ENCODE measurements at places on chromosomes 6 and 20.

- DNase-seq = peak; percentile 99
Measured at GRCh38 chr6:163745536-163746400, 331.2 kb downstream of the QKI start.

DNA sequence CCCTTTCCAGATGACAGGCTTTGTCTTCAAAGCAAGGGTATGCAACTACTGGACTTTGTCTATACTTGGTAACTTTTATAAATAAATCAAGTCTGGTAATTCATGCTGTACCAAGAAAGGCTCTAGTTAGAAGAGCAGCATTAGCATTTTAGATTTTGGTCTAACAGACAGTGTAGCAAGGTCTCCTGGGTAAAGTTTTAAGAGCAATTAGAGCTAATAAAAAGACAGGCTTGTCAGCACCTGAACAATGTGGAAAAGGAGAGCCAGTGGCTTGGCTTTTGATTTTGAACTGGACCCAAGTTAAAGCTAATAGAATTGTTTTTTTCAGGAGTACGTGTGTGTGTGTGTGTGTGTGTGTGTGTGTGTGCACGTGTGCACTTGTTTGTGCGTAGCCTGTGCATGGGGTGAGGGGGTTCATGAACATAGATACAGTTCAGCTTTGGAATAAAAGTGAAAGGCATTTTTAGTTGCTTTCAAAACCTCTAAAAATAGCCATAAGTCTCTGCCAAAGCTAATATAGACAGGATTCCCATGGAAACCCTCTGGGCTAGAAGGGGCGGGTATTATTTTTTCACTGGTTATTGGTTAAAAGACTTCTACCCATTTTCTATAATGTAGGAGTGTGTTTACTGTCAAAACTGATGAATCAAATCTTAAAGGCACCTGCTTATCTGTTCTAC lies 138.4 kb downstream of the KCNQ5 start:
- no peak for DNase-seq

- DNase-seq = no peak
Measured at GRCh38 chr20:23868321-23868720, 11.2 kb downstream of the CST5 start.

DNA sequence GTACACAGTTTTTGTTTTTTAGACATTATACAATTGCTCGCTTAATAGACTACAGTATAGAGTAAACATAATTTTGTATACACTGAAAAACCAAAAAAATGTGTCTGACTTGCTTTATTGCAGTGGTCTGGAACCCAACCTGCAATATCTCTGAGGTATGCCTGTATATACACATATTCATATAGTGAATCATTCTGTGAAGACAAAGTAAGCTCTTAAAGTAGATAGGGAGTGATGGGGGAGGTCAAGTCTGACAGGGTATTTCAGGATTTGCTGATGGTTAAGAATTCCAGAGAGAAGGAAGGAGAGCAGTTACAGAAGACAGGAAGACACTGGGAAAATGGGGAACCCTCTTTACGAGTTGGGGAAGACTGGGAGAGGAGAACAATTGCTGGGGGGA lies 417.9 kb downstream of the CD109 start:
- no peak for DNase-seq

DNA sequence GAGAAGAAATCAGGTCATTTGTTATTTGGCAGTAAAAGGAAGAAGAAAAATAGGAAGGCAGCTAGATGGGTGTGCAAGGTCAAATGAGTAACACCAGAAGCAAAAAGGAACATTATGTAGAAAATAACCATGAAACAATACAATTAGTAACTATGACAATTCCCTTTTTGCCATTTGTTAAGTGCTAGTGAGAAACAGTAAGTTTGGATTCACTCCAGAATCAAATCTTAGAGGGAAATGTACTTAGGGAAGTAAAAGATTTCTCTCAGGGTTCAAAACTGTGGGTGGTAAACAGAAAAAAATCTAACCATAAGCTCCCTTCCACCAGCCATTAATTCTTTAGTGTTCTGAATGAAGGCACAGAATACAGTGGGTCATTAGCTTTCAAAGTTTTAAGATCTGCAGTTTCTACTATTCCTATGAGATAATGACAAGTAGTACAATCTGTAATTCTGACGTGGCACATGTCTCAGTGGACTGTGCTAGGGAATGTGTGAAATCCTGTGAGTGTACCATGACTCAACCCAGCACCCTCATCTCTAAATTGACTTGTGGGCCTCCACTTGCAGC lies 17.1 kb downstream of the REPS1 start:
- DNase-seq = peak; percentile 86

DNA sequence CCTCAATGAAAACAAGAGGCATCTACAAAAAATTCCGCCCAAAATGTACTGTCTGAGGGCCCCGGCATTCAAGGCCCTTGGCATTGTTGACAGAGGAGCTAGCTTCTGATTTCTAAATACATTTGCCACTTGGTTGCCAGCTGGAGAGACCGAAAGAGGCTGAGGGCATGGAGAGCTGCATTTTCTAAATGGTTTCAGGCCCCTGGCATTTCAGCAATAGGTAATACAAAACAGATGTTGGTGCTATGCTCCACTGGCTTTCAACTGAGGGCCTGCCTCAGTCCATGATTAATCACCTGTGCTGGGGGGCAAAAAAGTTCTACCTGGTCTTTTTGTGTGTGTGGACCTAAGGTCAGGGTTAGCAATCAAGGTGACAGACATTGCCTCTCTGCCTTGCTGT lies 79.5 kb upstream of the ISM1 start:
- DNase-seq = no peak

GRCh38 chr6:8858854-8859331 lies 423.5 kb upstream of the SLC35B3 start:
- DNase-seq = no peak

DNA sequence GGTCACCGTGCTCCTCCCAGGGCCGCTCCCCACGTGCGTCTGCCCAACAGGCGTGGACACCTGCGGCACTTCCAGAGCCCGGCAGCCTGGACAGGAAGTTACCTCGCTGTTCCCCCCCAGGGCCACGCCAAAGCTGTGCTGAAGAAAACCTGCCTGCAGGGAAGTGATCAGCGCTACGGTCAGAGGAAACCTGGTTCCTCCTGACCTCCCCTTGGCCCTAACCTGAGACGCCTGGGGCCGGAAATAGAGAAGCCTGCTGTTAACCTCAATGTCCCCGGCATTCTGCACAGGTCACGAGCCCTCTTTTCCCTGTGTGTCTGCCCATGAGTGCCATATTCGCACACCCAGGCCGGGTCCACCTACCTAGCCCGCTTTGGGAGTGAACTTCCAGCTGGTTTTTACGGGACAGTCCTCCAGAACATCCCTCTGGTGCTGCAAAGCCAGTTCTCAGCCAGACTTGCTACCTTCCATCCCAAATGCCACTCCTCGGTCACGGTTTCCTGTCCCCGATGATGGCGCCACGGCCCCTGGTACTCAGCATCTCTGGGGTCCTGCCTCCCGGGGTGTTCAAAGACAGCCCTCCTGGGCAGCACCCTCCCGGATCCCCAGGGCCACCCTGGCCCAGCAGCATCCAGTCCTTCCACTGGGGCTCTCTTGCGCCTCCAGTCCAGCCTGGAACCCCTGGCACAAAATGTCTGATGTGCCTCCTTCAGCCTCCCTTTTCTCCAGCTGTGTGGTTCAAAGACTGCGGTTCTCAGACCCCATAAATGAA lies 12.0 kb upstream of the IRF4 start:
- no peak for DNase-seq

- DNase-seq = no peak
Measured at GRCh38 chr20:46931699-46932098, 37.1 kb downstream of the EYA2 start.

GRCh38 chr6:101393829-101394251 lies 332 bp downstream of the GRIK2 start:
- DNase-seq = no peak

GRCh38 chr6:112044856-112045255 lies 9.0 kb upstream of the CCN6 start:
- peak; percentile 58 for DNase-seq

GRCh38 chr6:111958534-111958933 lies 85.3 kb upstream of the FYN start:
- no peak for DNase-seq

Measured in RCC 7860 (cell line).